ENCODE measurements at places on chromosomes 1 and 21.

DNA sequence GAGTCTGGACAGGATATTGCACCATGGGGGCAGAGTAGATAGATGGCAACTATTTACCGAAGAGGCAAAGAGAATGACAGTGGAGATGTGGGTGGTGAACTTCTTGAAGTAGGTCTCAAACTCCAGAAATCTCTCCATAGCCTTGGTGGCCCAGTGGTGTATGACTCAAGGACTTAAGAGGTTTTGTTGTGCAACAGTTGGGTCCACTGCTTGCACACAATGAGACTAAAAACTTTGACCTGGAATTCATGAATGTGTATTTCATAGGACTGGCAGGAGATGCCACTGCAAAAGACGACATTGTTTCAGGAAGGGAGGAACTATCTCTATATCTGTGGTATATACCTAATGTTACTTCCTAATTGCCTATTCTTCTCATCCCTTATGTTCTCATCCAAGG lies 75.9 kb downstream of the ZSCAN20 start:
- DNase-seq = no peak

- no peak for DNase-seq
These were observed 25.5 kb upstream of the GJA5 start for GRCh38 chr1:147785794-147786506.

DNA sequence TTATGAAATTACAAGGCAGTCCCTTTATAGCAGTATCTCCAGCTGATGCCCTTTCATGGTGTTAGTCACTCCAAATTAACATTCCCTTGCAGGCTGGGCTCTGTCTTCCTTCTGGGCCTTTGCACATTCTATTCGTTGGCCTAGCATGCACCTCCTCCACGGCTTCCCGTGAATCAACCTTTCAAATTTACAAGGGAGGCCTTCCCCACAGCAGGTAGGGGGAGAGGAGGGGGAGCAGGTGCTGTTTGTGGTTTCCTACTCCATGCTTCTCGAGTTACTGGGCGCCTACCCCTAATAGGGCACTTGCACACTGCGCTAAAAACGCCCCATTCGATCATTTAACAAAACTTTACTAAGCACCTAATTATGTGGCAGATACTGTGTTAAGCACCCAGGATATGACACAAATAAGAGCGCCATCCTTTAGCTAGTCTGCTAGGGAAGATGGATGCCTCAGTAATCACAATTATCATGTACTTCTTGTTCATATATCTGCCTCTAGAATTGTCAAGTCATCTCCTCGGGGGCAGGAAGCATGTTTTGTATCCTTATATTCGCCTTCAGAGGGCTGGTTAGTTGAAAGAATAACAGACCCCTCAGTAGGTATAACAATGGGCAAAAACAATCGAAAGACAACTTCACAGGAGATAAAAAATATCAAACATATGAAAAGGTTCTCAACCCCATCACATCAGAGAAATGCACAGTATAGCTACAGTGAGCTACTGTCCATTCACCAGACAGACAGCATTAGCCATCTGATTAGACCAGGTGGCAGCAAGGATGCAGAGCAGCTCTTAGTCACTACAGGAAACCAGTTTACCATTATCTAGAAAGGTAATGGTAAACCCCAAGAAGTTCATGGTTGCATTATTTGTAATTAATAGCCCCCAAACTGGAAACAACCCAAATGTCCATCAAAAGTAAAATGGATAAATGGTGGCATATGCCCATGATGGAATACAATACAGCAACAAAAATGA lies 1.7 kb upstream of the ADAR start:
- peak; percentile 26 for DNase-seq

GRCh38 chr1:47161298-47162040 lies 24.2 kb downstream of the CYP4A22 start:
- DNase-seq = no peak

DNA sequence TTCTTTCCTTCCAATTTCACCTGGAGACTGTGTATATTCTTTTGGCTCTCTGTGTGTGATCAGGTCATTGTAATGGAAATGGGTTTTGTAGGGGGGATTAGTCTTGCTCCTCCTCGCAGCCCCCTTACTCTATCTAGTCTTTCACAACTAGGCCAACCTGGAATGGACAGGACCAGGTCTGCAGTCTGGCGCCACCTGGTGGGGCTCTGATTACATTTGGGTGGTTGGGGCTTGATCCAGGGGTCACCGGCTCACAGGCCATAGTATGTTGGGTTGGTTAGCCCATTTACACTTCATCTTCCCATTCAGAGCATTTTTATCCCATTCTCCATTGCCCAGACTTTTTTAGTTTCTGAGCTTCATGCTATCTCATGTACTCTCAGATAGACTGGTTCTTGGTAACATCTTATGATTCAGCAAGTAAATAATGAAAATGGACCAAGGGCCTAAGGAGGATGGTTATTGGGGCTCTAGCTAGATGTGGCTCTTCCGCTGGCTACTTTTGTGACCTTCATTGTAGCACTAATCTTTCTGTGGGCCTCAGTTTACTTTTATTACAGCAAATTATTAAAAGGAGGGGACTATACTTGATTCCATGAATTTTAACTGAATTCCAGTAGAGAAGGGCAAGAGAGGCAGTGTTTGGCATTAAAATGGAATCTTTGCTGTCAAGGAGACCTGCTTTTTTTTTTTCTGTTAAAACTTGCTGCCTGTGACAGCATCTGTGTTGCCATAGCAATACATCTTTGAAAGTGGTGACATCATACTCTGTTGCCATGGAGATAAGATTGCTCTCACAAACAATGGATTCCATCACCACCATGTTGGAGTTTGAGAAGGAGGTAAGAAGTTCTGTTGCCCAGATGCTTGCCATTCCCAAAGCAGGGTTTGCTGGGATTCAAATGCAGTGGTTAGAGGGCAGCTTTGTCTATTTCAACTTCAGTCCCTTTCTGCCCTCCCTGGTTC lies 150.1 kb downstream of the PLXNA2 start:
- DNase-seq = peak; percentile 13

- DNase-seq = no peak
These were observed 92.0 kb downstream of the MTR start for GRCh38 chr1:236887081-236887480.

- no peak for DNase-seq
These were observed 5.5 kb downstream of the KLF18 start for GRCh38 chr1:44135886-44136285.

Measured in NCI-H774 (cell line).